GM06990 (cell line): ENCODE measurements at places on chromosomes 13 and 19.
A peak's percentile ranks its signal among the peaks of the same experiment; 100 is the strongest.

- DNase-seq = no peak
These were observed 109.2 kb downstream of the HSPH1 start for GRCh38 chr13:31052478-31052877.

GRCh38 chr19:30168760-30169159 lies 203.4 kb upstream of the ZNF536 start:
- no peak for DNase-seq

- DNase-seq = no peak
These were observed 41.1 kb upstream of the MAP3K10 start for GRCh38 chr19:40150170-40150569.

- no peak for DNase-seq
These were observed 33.1 kb upstream of the MTIF3 start for GRCh38 chr13:27483421-27483820.

DNA sequence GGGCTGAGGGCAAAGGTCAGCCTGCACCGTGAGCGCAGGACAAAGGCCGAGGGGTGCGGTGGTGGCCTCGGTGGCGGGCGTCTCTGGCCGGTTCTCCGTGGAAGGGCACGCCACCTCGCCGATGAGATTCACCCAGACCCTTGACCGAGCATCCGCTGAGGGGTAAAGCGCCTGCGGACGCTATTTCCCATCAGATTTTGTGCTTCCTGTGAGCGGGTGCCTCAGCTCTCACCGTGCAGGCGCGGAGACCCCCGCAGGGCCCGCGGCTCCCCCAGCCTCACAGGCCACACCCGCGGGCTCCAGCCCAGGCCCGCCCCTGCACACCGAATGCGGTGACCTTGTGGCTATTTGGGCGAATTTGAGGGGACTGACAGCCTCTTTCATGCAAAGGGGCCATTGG lies 348.0 kb downstream of the TEX29 start:
- DNase-seq = no peak

DNA sequence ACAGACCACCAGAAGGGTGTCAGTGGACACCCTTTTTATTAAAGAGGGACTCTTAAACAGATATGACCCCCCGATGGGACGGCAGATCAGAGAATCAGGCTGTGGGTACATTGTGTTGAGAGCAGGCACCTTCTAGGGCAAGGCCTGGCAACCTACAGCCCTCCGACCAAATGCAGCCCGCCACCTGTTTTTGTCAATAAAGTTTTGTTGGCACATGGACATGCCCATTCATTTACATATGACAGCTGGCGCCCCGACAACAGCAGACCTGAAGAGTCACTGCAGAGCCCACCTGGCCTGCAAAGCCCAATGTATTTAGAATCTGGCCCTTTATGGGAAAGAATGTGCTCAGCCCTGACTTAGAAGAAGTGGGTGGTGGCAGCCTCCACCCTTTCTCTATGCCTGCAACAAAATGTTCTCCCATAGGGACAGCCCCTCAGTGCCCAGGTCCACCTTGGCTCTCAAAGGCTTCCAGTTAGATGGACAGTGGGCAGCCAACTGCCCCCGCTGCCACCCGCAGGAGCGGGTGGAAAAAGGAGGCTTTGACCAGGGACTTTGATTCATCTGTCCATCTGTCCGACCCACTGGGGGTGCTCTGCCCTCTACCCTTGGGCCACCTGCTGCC lies 184.9 kb downstream of the PTPRS start:
- no peak for DNase-seq

DNA sequence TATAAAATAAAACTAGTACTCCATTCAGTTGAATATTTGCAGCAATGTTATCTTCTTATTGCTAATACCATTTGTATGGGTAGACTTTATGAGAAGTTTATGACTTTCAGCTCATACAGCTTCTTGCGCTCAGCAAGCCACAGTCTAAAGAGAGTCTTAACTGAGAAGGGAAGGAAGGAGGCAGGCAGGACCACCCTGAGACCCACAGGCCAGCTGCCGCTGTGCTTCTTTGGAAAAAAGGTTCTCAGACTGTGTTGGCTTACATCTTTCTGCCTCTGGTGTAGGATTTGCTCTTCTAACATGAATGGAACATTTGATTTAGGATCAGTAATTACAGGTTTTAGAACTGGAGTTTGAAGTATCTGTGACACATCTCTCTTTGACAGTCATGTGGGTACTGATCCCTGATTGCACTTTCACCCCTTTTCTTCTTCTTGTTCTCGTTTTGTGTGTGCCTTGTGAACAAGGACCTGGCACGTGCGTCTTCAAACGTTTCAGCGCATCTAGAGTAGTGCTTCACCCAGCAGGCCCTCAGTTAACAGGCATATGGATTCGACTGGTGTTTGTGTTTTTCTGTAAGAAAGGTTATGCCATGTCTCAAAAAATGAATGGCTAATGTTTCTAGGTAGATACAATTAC lies 7.1 kb upstream of the GPR18 start:
- no peak for DNase-seq

- no peak for DNase-seq
These were observed 120.3 kb downstream of the ZDHHC20 start for GRCh38 chr13:21338639-21339278.

DNA sequence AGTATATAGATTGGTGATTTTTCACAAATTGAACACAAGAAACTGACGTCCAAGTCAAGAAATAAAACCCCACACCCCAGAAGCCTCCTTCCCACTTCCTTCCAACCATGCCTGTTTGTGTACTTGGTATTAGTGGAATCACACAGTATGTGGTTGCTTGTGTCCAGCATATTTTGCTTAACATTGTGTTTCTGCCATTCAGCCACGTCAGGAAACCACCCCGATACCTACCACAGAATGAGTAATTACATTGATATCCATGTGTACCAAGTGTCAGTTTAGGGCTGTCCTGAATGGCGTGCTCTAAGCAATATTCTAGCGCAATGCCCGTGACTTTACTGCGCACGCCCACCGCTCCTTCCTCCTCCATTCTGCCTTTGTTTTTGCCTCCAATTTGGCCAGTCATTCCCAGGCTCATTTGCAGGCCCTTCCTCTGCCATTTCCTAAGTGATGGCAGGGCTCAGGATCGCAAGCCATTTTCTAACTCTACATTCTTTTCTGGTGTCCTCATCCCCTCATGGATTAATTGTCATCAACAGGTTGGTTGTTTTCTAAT lies 25.9 kb upstream of the MPHOSPH8 start:
- DNase-seq = no peak

DNA sequence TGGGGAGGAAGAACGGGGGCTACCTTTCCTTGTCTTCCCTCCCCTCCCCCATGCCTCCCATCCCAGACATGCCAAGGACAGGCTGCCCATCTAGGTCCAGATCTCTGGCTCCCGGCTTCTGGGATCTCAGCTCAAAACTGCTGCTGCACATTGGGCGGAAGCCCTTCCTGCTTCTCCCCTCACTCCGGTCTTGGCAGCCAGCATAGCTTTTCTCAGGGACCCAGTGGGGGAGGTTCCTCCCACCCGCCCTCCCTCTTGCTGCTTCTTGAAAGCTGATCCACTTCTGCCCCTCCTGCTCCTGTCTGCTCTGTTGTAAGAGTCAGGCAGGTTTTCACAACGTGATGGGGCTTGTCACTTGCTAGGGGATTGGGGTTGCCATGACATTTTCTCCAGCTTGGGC lies 21.7 kb upstream of the RNF17 start:
- DNase-seq = no peak

DNA sequence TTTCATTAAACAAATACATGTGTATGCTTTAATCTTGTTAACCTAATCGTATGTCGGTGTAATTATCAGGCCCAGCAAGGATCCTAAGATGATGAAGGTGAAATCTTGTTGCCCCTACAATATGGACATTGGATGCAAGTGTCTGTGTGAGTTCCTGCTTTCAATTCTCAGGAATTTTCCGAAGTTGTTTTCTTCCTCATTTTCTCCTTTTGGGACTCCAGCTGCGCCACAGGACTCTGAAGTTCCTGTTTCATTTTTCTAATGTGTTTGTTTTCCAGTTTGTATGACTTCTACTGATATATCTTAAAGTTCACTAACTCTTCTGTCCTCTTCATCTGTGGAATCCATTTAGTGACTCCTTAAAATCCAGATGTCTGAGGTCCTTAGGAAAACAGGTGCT lies 11.9 kb upstream of the OR7D2 start:
- DNase-seq = no peak

GRCh38 chr19:49854378-49855263 lies 3.7 kb downstream of the PTOV1 start:
- no peak for DNase-seq

DNA sequence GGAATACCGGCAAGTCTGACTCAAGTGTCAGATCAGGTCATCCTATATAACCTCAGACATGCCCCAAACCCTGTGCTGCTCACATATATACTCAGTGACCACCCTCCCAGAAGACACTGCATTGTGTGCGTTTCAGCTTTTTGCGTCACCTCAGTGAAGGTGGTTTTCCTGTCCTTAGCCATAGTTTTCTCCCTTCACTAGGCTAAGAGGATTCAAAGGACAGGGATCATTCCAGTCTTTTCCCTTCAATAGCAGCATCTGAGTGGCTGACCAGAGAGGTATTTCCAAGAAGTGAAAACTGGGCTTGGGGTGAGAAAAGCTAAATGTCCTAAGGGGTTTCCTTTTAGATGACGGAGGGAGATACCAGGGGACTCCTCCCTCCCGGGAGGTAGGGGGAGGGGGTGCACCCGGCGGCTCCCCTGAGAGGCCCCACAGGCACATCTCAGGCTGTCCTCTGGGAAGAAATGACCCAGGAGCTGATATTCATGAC lies 12.7 kb upstream of the OR10H1 start:
- DNase-seq = no peak

GRCh38 chr13:70593716-70594115 lies 485.5 kb upstream of the KLHL1 start:
- DNase-seq = no peak

- no peak for DNase-seq
These were observed 261.5 kb upstream of the STARD13 start for GRCh38 chr13:33547035-33547434.

- no peak for DNase-seq
These were observed 14.4 kb downstream of the MICOS13 start for GRCh38 chr19:5665781-5666513.

- no peak for DNase-seq
These were observed 218.6 kb downstream of the FOXO1 start for GRCh38 chr13:40447857-40448256.

GRCh38 chr19:44767295-44768180 lies 10.2 kb upstream of the CBLC start:
- DNase-seq = no peak

GRCh38 chr13:79646880-79647279 lies 165.9 kb downstream of the NDFIP2 start:
- no peak for DNase-seq

- DNase-seq = no peak
These were observed 192.0 kb downstream of the LHFPL6 start for GRCh38 chr13:39410964-39411363.

DNA sequence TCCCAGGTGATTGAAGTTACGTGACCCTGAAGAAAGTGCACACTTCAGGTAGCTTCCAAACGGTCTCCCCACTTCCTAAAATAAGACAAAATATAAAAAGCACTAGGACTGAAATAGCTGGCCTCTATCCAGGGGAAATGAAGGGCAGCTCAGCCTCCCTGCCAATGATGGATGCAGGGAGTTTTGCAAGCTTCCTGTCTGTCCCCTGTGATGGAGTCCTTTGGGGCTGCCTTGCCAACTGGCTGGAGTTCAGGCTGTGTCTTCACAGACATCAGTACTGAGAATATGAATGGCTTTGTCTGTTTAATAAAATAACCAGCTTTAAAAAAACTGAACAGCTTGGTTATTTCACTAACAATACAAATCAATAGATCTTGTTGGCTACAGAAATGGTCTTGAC lies 101.4 kb upstream of the GPR12 start:
- no peak for DNase-seq

DNA sequence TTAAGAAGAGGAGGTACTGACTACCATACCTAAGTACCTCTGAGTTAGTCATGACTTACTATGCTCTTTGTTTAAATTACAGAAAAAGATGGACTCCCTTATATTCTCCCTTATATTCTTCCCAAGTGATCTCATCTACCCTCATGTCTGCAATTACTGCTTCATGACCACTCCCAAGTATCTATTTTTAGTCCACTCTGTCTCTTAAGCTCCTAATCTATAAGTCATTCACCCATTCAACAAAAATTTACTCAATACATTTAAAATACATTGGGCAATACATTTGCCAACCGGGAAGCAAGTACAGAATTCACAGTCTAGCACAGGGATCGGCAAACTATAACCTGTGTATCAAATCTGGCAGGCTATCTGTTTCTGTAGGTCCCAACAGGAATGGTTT lies 42.6 kb downstream of the KPNA3 start:
- no peak for DNase-seq

DNA sequence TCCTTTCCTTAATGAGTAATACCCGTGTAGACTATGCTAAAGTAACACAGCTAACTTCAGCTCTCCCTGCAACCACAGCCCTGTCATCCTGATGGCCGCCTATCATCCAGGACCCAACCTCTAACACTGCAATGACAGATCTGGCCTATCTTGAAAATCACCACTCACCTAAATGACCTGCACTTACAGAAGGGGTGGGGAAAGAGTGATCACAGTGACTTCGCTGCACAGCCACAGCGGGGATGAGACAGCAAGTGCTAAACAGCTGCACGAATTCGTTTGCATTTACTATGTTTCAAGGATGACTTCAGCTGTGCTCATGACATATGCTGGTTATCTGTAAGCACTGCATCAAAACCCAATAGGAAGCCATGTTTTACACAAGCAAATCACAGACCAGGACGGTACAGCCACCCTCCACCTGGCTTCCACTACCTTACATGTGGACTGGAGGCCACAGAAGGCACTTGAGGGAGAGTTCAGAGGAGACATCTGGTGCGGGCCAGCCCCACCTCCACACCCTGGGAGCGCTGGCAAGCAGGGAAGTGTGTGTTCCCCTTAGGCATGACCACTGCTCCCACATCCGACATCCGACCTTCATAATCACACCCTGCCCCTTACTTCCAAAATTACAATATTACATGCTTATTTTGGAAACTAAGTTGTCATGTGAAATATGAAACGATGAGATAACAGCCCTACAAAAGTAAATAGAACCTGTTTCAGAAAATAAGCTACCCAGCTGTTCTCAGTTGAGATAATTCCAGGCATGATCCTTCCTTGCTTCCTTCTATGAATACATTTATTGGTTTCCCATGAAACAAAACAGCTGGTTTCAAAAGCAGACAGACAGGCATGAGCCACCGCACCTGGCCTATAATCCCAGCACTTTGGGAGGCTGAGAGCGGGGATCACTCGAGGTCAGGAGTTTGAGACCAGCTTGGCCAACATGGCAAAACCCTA lies 95.7 kb downstream of the STK24 start:
- DNase-seq = peak; percentile 48

DNA sequence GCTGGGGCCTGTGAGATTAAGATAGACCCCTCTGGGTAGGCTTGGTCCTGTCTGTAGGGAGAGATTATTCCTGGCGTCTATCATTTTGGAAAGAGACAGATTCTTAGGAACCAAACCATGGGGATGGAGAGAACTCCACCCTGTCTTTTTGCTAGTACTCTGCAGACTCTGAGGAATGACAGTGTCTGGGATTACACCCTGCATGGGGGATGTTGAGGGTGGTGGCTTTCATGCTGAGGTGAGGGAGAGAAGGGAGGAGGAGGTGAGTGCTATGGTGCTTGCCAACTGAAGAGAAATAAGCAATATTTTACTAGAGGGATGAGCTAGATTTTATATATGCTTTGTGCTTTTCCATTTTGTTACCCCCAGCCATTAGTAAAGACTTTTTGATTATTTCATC lies 74.5 kb upstream of the PCDH8 start:
- DNase-seq = no peak

GRCh38 chr19:10467104-10467706 lies 36.0 kb downstream of the KEAP1 start:
- no peak for DNase-seq

- DNase-seq = peak; percentile 66
These were observed 5.5 kb upstream of the EMP3 start for GRCh38 chr19:48319647-48320541.
